ENCODE measurements at places on chromosomes 16 and 17. TPM values are rescaled to one million over a fixed set of nuclear protein-coding genes. Genes with fewer than 3 reads are reported as not detected.

SLC5A11 gene
- not detected for total RNA-seq

KRTAP2-2 gene
- not detected for total RNA-seq

HS3ST2 gene
- not detected for total RNA-seq

PNMT gene
- total RNA-seq, result 1.9 TPM

HP gene
- 186 TPM for total RNA-seq

TBX6 gene
- total RNA-seq, result 0.75 TPM

DNA sequence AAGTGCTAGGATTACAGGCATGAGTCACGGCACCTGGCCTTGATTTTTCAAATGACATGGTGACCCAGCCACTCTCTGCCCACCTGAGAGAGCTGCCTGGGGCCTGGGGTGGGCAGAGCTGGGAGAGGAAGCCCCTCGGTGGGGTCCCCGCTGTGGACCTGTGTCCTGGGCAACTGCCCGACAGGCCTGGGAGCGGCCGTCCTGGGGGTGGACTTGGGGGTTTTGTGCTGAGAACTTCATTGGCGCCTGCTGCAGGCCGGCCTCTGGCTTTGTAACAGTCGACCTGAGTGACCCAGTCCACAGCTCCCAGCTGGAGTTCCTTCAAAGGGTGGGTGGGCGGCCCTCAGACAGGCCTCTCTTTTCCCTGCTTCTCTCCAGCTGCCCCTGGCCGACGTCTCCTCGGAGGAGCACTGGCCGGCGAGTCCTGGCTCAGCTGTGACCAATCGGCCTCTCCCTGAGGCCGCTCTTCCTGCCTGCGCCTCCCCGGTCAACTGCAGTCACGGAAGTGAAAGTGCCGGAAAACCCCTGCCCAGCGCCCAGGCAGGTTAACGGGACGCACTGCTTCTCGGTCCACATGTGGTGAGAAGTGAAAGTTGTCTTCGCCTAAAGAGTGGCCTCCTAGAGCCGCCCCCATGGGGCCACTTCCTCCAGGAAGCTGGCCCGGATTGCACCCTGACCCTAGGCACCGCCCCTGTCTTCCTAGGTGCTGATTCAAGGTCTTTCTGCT is 5.5 kb downstream of the CBFA2T3 start:
- H3K36me3 ChIP-seq, result no peaks in the 10 kb centered on the region
- DNase-seq, result no peak
- H3K4me3 ChIP-seq, result no peak overlapping the region
- H3K4me1 ChIP-seq, result peaks cover 3% of the 10 kb centered on the region
- H3K27me3 ChIP-seq, result no peaks in the 10 kb centered on the region

DNA sequence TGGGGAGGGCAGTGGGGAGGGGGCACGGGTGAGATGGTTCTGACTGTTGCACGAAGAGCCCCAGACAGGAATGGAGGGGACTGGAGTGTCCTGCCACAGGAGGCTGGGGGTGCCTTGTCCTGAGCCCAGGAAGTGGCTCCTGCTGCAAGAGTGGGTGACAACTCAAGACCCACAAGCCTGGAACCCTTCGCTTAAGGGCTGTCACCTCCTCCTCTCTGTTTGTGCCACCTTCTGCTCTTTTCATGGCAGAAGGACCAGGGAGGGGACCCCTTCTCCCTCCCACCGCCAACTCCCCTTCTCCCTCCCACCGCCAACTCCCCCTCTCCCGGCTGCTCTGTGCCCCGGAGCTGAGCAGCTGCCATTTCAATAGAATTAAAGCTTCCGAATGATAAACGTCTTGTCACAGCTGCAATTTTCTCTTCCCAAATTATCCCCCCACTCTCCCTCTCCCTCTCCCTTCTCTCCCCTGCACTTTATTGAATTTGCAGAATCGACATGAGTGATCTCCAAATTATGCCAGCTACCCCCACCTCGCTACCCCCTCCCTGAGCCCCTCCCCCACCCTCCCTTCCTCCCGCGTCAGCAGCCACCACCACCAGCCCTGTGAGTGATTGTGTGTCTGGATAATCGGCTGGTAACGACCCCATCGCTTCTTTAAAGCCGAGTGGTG is 13.7 kb downstream of the GJD3 start:
- H3K36me3 ChIP-seq, result no peaks in the 10 kb centered on the region
- no peak overlapping the region for H3K4me3 ChIP-seq
- peaks cover 36% of the 10 kb centered on the region for H3K4me1 ChIP-seq
- no peak overlapping the region for H3K27ac ChIP-seq

DNA sequence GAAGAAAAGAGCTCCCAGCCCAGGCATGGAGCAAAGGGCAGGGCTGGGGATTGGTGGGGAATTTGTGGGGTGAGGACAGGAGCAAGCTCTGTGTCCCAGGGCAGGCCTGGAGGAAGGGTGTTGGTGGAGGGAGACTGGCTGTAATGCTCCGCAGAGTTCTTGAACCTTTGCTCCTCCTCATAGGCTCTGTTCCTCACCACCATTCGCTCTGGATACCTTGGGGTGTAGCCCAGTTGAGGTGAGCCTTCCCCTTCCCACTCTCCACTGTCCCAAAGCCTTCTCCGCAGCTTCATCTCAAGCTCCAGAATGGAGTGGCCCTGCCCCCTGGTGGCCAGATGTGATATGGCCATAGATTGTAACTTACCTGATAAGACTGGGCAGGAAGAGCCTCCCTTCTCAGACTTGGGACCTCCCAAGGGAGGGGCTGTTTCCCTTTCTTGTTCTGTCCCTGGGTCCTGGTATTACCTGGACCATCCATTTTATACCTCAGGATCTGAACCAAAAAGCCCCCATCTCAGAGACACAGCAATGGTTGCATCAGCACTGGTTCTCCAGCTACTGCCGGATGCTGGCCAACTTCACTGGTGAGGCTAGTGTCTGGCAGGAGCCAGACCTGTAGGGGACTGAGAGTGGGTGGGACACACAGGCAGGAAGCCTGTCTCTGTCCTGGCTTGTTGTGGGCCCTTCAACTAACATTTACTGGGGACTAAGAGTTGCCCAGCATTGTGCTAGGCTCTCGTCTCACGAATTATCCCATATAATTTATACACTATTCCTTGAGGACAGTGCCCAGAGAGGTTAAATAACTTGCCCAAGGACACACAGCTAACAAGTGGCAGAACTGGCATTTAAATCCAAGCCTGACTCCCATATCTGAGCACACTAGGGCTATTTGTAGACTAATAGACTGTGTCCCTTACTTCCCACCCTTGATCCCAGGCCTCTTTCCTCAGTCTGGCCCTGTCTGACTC is 19.1 kb upstream of the STAC2 start:
- no peak overlapping the region for H3K27ac ChIP-seq
- no peaks in the 10 kb centered on the region for H3K27me3 ChIP-seq
- peak; percentile 86 for DNase-seq
- H3K36me3 ChIP-seq, result no peaks in the 10 kb centered on the region
- H3K4me3 ChIP-seq, result no peak overlapping the region
- no peaks in the 10 kb centered on the region for H3K4me1 ChIP-seq

DNA sequence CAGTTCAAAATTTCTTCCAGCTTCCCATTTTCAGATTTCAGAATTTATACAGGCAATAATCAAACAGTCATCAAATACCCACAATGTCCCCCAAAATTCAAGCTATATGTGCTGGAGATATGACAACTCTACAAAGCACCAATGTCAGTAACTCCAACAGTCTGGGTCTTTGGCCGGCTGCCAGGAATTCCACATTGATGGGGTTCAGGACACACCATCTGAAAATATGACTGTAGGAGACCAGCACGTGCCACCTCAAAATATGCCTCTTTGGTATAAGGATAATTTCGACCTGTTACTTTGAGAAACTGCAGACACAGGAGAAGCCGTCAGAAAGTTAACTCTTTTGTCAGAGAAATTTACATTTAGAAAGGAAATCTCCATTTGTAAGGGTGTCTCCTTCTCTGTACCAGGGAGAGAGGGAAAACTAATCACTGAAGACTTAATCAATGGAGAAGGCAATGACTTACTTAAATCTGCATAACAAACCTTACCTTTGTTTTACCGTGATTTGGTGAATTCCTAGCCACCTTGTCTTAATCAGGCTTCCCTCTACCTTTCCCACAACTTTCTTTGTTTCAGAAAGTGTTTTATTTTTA is 594.3 kb upstream of the CDH5 start:
- H3K36me3 ChIP-seq, result no peaks in the 10 kb centered on the region
- DNase-seq, result no peak
- no peaks in the 10 kb centered on the region for H3K27me3 ChIP-seq
- H3K4me1 ChIP-seq, result no peaks in the 10 kb centered on the region
- H3K4me3 ChIP-seq, result no peak overlapping the region
- no peak overlapping the region for H3K27ac ChIP-seq

GRCh38 chr17:66633317-66633965 is 201.5 kb upstream of the CACNG5 start:
- H3K4me1 ChIP-seq, result no peaks in the 10 kb centered on the region
- no peak for DNase-seq
- H3K36me3 ChIP-seq, result no peaks in the 10 kb centered on the region
- no peak overlapping the region for H3K4me3 ChIP-seq
- no peaks in the 10 kb centered on the region for H3K27me3 ChIP-seq
